GM20000 (cell line): ENCODE measurements at places on chromosomes 3 and 15.

GRCh38 chr3:135981701-135982403 lies 16.3 kb downstream of the PPP2R3A start:
- no peak for DNase-seq

GRCh38 chr3:64174328-64174727 lies 50.9 kb downstream of the PRICKLE2 start:
- no peak for DNase-seq

- DNase-seq = no peak
Observed at GRCh38 chr3:50486219-50486888, 17.1 kb downstream of the CACNA2D2 start.

- no peak for DNase-seq
Observed at GRCh38 chr3:41250825-41251224, 51.5 kb downstream of the CTNNB1 start.

DNA sequence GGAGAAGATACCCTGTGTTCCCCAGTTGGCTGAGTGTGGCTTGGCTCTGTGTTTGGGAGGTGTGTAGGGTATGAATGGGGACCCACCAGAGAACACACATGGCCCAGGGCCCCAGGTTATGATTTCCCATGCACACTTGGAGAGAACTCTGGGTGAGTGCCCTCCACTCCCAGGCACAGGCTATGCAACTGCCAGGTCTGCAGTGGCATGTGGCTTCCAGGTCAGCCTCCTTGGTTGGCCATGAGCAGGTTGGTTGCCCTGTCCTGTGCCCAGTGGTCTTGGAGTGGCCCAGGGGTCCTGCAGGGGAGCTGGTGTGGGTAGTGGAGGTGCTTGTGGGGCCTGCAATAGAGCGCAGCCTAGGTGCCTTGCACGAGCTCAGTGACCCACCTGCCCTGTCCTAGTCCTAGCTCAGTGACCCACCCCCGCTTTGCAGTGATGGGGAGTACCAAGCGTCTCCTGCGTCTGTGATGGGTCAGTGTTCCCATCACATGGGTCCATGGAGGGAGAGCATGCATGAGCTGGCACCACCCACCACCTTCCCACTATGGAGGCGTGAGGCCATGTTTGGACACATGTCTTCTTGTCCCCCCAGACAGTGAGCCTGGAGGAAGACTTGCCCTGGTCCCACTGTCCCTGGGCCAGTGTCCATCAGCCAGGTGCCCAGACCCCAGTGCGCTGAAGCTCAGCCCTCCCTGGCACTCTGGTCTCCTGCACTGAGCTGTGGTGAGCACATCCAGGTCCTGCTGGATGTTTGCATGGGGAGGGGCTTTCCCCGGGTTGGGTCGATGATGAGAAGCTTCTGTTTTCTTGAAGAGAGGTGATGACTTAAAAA lies 217.3 kb downstream of the SNRPN start:
- DNase-seq = no peak
